ENCODE measurements at places on chromosomes 6 and 20.

DNA sequence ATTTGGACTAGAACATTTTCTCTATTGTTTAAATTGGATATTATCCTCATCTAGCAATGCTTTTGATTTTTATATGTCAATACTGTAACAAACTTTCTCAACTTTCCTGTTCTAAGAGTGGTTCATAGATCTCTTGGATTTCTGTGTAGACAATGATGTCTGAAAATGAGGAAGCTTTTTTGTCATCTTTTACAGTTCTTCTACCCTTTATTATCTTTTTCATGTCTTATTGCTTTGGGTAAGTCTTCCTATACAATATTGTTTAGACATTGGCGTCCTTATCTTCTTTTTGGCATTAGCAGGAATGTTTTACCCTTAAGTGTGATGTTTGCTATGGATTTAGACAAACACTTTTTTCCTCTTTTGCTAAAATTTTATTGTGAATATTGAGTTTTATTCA lies 91.5 kb upstream of the MTHFD1L start:
- DNase-seq = no peak

GRCh38 chr6:148947621-148948444 lies 201.0 kb downstream of the UST start:
- DNase-seq = peak; percentile 21

DNA sequence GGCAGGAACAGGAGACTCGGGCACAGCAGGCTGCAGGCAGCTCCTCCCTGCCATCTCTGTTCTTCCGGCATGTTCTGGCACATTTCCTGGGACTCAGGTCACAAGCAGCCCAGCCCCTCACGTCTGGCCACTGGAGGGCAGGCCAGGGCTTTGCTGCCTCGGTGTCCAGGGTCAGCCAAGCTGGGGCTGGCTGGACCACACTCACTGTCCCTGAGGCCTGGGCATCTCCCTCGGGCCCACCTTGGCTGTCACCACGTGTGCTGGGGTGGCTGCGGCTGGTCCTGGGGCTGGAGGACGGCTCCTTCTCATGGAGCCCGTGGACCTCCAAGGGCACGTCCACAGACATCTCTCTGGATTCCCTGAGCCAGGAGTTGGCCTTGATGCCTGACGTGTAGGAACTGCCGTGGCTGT lies 18.5 kb downstream of the FRMD1 start:
- no peak for DNase-seq

DNA sequence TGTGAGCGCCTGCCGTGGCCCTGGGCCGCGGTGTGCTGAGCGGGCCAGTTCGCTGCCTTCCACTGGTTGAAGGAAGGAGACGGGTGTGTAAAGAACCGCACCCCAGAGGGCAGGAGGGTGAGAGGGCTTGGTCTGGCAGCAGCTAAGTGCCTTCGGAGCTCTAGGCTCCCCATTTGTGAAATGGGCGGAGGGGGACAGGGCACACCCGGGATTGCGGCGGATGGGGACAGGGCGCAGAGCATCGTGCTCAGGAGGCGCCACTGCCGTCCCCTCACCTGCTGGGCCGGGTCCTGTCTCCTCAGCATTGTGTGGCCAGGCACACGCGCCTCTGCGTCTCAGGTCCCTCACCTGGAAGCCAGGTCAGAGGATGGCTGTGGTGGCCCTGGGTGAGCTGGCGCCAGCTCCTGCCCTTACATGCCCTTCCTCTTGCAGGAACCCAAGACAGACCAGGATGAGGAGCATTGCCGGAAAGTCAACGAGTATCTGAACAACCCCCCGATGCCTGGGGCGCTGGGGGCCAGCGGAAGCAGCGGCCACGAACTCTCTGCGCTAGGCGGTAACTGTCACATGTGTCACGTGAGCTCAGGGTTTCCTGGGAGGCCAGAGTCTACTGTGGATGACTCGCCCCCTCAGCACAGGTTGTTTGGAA lies 3.1 kb downstream of the ADRM1 start:
- peak; percentile 69 for DNase-seq

DNA sequence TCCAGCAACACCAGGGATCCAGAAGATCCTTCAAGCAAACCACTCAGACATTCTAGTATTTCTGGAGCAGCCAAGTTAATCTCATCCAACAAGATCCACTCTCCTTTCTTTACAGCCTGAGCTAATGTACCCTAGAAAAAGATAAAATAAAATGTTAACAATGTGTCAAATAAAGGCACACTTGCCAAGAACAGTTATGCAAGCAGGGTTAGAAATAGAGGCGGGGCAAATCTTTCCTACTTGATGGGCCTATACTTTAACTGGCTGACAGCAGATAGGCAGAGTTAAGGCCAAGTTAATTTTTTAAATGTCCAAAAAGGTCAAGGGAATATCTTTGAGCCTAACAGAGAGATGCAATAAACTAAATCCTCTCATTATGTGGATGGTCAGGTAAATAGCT lies 60.8 kb downstream of the MDN1 start:
- DNase-seq = no peak

All from foreskin keratinocyte (primary cell).